Liver (tissue), 10 donors: ENCODE measurements at places on chromosomes 3 and 15.

DNA sequence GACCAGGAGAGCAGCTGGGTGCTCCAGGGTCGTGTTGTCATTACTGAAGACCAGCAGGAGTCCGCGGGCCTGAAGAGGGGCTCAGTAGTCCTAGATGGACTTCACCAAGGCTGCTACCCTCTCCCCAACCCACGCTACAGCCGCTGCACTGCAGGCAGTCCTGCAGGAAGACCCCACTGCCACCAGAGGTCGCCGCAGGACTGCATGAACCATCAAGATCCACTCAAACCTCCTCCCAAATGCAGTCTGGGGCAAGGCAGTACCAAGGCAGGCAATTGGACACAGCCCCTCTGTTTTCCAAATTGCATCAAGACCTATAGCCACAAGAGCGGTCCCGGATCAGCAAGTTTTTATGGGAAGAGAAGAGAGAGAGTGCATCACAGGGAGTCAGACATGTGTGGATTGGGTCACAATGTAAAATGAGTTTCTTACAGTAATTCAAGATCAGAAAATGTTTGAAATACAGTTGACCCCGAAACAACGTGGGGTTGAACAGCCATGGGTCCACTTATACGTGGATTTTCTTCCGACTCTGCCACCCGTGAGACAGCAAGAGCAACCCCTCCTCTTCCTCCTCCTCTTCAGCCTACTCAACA, 46.7 kb downstream of the DZIP1L start:
- DNase-seq, result peak; percentile 80
- H3K27me3 ChIP-seq, result no peaks in the 10 kb centered on the region
- no peaks in the 10 kb centered on the region for H3K36me3 ChIP-seq
- H3K4me1 ChIP-seq, result no peaks in the 10 kb centered on the region
- no peak overlapping the region for H3K4me3 ChIP-seq

DNA sequence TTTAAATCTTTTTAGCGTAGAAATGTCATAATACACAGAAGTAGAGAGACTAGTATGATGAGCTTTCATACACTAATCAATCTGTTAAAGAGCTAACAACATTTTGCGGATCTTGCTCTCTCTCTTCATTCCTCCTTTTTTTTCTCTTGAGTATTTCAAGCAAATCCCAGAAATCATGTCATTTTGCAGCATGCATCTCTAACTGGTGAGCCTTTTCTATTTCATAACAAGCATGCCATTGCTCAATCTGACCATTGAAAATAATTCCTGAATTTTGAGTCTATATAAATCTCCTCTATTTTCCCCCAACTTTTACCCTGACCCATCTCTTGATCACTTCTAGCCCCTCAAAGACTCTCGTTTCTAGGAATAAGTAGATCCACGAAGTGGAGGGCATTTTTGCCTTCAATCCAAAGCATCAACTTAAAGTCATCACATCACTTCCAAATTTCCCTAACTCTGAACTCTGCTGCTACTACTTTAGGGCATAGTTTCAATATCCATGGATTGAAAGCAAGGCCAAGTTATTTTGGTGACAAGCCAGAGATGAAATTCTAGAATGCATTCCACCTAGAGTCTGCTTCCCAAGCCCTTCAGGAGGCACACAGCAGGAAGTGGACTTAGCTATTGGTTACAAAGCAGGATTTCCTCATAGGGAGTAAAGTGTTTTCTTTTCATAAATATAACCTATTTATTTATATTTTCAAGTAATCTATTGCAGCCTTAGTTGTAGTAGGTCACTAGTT, 253.5 kb upstream of the ZPLD1 start:
- H3K36me3 ChIP-seq, result no peaks in the 10 kb centered on the region
- H3K4me3 ChIP-seq, result no peak overlapping the region
- H3K27me3 ChIP-seq, result no peaks in the 10 kb centered on the region
- DNase-seq, result no peak

DNA sequence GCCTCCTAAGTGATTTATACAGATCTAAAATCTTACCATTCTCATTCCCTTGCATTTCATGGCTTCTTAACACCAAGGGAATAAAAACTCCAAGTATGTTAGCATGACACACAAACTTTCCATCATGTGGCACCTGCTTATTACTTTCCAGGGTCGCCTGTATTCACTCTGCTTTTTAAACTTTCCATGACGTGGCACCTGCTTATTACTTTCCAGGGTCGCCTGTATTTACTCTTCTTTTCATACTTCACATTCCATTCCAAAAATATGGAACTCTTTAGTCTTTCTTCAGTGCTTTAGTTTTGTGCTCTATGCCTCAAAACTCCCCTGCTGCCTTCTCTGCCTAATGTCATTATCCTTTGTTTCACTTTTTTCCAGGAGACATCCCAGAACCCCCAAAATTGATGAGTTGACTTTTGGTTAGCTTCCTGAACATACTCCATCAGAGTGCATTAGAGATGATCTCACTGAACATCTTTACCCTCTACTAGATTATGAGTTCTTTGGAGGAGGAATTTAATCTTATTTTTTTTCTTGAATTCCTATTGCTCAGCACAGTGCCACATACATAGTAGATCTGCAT, 47.0 kb downstream of the CALML4 start:
- no peaks in the 10 kb centered on the region for H3K27me3 ChIP-seq
- no peak overlapping the region for H3K27ac ChIP-seq
- H3K4me1 ChIP-seq, result no peaks in the 10 kb centered on the region

DNA sequence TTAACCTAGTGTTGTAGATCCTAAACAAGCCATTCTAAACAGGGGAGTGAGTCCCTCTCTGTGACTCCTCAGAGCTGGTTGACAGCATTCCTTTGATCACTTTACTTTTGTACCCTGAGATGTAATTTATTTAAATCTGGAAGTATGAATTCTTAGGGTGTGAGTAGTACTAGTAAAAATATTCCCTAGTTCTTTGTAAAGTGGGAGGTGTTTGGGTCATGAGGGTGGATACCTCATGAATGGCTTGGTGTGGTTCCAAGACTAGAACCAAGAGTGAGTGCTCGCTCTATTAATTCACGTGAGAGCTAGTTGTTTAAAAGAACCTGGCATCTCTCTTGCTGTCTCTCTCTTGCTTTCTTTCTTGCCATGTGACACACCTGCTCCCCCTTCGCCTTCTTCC, 223.7 kb downstream of the SQOR start:
- H3K36me3 ChIP-seq, result no peaks in the 10 kb centered on the region
- H3K27me3 ChIP-seq, result no peaks in the 10 kb centered on the region
- no peaks in the 10 kb centered on the region for H3K4me1 ChIP-seq

DNA sequence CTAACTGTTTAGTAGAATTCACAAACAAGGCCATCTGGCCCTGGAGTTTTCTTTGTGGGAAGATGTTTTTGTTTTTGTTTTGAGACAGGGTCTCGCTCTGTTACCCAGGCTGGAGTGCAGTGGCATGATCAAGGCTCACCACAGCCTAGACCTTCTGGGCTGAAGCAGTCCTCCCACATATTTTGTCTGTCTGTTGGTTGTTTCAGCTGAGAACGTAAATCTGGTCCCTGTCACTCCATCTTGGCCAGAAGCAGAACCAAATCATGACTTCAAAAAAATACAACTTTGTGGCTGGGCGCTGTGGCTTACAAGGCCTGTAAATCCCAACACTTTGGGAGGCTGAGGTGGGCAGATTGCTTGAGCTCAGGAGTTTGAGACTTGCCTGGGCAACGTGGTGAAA, 27.1 kb downstream of the MRAS start:
- no peak for DNase-seq
- H3K27me3 ChIP-seq, result no peaks in the 10 kb centered on the region
- H3K4me3 ChIP-seq, result no peak overlapping the region
- no peaks in the 10 kb centered on the region for H3K4me1 ChIP-seq
- H3K36me3 ChIP-seq, result no peaks in the 10 kb centered on the region

DNA sequence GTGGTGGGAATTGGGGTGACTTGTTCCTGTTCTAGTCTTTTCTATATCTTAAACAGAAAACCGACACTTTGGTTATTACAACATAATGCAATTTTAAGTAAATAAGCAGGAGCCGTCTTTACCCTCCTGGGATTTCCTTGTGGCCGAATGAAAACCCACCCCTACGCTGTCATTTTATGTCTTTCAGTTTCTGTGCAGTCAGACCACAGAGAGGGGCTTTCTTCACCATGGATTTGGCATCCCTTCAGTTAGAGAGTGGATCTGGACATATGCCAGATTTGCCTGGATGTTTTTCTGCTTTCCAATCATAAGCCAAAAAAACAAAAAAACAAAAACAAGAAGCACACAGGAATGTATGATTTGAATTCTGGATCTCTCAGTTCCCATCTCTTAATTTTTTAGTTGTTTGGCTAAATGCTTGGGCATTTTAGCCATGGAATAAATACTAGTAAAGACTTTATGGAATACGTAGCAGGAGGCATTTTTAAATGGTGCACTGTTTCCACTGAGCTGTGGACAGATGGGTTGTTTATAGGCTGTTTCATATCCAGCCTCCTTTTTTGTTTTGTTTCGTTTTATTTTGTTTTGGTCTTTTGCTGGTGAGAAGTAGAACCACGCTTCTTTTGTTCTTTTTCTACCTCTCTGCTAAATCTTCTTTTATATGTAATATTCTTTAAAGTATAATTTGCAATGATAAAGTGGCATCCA, 272.9 kb downstream of the FEZF2 start:
- no peaks in the 10 kb centered on the region for H3K27me3 ChIP-seq
- no peak overlapping the region for H3K27ac ChIP-seq
- no peak overlapping the region for H3K4me3 ChIP-seq

GRCh38 chr3:149407898-149408297, 30.4 kb upstream of the TM4SF1 start:
- no peak overlapping the region for H3K4me3 ChIP-seq
- no peak for DNase-seq
- H3K27ac ChIP-seq, result no peak overlapping the region
- H3K4me1 ChIP-seq, result peaks cover 3% of the 10 kb centered on the region
- no peaks in the 10 kb centered on the region for H3K36me3 ChIP-seq

DNA sequence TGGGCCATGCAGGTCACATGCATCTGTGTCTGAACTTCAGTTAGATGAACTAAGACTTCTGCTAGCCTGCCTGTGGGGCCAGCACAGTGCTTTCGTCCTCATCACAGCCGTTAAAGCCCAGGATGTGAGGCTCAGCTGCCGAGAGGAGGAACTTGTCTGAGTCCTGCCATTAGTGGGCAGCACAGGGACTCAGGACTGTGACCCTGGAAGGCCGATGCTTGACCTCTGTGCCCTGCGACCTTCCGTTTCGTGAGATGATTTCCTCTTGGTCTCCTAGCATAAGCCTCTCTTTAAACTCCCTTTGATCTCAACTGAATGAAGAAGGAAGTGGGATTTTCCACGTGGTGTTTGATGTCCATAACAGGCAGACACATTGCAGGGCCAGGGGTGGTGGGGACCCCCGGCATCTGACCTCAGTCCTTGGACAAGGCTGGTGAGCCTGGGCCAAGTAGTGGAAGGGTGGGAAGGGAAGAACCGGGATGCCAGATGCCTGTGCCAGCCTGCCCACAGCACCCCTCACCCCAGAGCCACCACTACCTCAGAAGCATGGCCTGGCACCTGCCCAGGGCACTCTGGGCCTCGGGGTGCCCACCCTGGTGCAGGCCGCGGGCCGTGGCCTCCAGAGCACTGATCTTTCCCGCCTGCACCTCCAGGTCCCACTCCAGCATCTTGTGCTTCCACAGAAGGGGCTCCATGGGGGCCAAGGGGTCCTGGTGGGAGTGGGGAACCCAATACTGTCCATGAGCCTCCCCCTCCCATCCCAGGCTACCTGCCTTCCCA, 21.6 kb downstream of the PLA2G4B start:
- H3K4me3 ChIP-seq, result no peak overlapping the region
- DNase-seq, result no peak
- no peaks in the 10 kb centered on the region for H3K27me3 ChIP-seq

DNA sequence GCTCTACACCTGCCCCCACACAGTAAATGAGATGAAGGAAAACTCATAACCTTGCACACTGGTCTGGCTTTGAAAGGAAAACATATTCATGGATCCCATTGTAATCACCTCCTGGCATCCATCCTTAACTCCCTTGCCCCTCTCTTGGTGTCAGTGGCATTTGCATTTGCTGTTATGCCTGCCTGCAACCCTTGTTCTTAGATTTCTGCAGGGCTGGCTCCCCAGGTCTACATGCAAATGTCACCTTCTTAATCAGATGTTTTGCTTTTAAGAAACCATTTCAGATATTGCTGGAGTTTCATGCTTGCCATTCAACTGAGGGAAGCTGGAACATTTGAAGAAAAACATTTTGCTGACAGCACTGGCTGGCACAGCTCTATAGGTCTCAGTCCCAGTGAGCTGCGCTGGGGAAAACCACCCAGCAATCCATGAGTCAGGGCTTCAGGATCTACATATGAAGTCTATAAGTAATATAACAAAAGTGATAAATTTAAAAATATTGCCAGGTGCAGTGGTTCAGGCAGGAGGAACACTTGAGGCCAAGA, 19.1 kb downstream of the LRRC2 start:
- no peaks in the 10 kb centered on the region for H3K27me3 ChIP-seq
- no peaks in the 10 kb centered on the region for H3K36me3 ChIP-seq
- no peak for DNase-seq
- no peak overlapping the region for H3K27ac ChIP-seq
- H3K4me1 ChIP-seq, result no peaks in the 10 kb centered on the region

- DNase-seq, result no peak
- no peak overlapping the region for H3K4me3 ChIP-seq
- H3K27me3 ChIP-seq, result no peaks in the 10 kb centered on the region
- no peaks in the 10 kb centered on the region for H3K4me1 ChIP-seq
These were observed 199.6 kb upstream of the NAALADL2 start for GRCh38 chr3:174659511-174659910.

DNA sequence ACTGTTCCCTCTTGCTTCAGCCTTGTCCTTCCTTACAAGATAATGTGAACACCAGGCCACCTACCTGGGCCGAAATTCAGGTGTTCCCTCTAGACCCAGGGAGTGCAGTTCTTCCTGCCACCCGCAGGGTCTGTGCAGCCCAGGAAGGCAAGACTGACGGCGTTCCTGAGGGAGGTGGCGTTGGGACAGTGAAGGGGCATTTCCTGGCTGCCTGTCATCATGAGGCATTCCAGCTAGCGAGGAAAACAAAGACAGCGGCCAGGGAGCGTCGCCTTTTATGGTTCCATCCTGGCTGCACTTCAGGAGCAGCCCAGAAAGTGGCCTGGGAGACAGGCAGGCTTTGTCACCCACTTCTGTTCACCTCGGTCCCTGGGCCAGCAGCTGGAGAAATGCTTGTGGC, 84.8 kb upstream of the WNT5A start:
- no peaks in the 10 kb centered on the region for H3K27me3 ChIP-seq
- no peaks in the 10 kb centered on the region for H3K36me3 ChIP-seq
- no peak overlapping the region for H3K4me3 ChIP-seq
- H3K27ac ChIP-seq, result no peak overlapping the region
- DNase-seq, result no peak

DNA sequence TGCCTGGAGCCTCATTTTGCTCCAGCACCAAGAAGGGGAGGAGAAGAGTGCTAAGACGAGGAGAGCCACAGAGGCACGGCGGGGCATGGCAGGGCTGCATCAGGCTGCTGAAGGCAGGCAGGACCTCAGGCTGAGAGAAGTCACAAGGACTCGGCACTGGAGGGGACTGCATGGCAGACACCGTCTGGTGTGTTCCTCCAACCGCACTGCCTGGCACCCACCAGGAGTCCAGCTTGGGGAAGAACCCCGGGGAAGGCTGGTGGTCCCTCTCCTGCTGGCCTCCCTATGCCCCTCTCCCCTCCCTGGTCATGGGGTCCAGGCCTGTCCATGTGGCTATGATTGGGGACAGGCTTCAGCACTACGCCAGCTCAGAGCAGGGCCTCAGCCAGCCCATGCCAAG, 153.2 kb upstream of the MEF2A start:
- no peaks in the 10 kb centered on the region for H3K27me3 ChIP-seq
- no peak for DNase-seq
- no peak overlapping the region for H3K4me3 ChIP-seq
- H3K36me3 ChIP-seq, result no peaks in the 10 kb centered on the region
- no peaks in the 10 kb centered on the region for H3K4me1 ChIP-seq

- DNase-seq, result no peak
- no peaks in the 10 kb centered on the region for H3K27me3 ChIP-seq
- H3K4me1 ChIP-seq, result no peaks in the 10 kb centered on the region
- H3K4me3 ChIP-seq, result no peak overlapping the region
- no peak overlapping the region for H3K27ac ChIP-seq
These were observed 91.5 kb downstream of the STT3B start for GRCh38 chr3:31624083-31624709.
